ENCODE measurements at places on chromosomes 13 and 19.

DNA sequence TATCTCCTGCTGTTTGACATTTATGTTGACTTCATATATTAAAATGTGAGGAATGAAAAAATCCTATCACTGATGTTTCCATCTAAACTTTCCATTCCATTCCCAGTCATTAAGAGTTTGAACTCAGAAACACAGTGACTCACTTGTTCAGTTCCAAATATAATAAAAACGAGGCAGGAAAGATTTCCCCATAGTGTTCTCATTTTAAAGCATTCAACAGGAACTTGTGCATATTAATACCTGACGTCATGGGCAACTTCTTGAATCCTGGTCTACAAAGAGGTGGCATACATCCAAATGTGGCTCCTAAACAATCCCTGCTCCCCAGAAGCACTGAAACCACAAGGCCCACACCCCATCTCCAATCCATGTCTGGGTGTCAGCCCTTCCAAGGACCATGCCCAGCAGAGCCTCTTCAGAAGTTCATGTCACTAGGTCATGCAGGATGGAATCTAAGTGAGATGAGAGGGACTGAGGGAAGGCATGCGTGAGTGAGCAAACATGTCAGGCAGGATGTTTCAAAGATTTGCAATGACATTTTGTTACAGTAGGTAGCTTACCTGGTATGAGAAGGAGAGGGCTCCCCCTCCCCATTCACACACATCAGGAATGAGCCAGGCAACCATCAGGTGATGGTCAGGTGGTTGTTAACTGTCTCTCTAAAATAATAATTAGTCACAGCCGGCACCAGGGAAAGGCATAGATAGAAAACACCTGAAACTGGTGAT is 9.4 kb upstream of the ERVV-2 start:
- DNase-seq, result no peak

DNA sequence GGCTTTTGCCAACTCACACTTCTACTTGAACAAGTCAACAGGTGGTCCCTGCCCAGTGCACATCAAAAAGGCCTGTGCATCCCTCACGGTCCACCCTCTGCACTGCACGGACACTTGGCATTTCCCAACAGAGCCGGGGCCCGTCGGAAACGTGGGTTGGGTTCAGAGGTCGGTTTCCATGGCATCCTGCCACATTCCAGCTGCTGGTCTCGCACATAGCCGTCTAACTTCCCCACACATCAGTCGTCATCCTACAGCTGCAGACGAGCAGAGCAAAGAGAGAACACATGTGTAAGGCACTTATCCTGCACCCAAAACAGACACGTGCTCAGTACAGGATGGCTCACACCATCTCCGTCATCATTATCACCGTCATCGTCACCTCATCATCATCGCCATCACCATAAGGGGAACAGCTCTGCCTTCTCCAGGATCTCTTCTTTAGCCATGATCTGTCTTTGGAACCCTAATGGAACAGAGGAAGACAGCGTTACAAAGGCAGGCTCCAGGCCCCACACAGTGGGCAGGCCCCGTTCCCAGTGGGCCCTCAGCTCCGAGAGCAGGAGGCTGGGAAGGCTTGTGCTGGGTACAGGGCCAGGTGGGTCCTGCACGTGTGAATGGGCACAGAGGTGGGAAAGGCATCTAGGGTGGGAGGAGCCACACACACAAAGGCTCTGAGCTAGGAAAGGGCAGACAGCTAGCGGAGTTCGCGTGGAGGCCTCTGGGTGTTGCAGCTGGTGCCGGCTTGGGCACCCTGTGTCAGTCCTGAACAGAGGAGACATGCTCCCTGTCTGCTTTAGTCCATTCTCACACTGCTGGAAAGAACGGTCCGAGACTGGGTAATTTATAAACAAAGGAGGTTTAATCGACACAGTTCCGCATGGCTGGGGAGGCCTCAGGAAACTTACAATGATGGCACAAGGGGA is 170.8 kb upstream of the SOX1 start:
- DNase-seq, result no peak

GRCh38 chr19:47411101-47411500 is 8.2 kb downstream of the MEIS3 start:
- no peak for DNase-seq

GRCh38 chr13:98568918-98569317 is 8.0 kb downstream of the STK24 start:
- DNase-seq, result no peak

DNA sequence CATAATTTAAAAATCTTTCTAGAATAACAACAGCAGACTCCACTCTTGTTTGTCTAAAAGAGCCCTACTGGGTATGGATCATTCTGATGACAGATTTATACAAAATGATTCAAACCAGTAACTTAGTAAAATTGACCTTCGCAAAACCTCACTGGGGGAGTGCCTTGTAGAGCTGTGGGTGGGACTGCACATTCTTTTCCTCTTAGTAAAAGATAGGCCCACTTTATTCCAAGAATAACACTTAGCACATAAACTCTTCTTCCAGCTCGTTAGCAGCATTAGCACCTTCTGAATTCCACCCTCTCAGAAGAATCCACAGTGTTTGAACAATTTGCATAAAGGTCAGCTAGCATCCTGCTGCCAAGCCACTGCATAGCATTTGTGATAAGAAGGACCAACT is 106.8 kb downstream of the STOML3 start:
- no peak for DNase-seq

DNA sequence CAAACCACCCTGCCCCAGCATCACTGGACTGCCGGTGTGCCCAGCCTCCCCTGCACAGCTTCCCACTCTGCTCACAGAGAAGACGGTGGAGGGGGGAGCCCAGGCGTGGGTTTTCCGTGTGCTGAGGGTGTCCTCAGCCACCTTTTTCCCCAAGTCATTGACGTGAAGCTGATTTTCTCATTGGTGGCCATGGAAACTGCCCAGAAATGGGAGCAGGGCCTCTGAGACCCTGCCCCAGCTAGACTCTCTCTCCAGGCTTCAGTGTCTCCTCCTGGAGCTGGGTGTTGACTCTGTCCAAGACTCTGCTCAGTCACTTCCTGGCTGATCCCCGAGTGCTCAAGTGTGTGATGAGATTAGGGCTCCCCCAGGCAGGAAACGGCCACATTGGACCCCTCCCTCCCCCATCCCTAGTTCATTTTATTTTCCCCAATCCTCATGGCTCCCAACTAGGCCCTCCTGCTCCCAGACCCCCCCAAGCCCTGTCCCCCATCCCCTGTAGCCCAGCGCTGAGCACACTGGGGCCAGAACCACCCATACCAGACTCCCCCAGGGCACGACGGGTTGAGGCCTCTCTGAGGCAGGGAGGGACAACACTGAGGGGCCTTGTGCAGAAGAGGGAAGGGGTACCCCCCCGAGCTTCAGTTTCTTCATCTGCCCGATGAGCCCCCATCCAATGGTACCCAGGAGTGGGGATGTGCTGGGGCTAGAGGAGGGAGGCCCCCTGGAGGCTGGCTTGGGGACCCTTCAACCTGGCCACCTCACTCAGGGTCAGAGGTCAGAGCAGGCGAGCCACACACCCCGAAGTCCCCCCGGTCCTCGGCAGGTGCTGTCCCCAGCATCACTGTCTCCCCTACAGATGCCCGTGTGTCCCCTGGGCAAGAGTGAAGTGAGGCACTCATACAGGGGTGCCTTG is 1.2 kb upstream of the F2RL3 start:
- no peak for DNase-seq

GRCh38 chr19:44757057-44757734 is 8.7 kb downstream of the BCL3 start:
- no peak for DNase-seq

- no peak for DNase-seq
Observed at GRCh38 chr13:41751277-41751676, 209.6 kb downstream of the VWA8 start.

GRCh38 chr13:113329656-113330312 is 32.7 kb downstream of the LAMP1 start:
- DNase-seq, result no peak

GRCh38 chr19:3075605-3076431 is 13.5 kb upstream of the TLE5 start:
- peak; percentile 78 for DNase-seq

DNA sequence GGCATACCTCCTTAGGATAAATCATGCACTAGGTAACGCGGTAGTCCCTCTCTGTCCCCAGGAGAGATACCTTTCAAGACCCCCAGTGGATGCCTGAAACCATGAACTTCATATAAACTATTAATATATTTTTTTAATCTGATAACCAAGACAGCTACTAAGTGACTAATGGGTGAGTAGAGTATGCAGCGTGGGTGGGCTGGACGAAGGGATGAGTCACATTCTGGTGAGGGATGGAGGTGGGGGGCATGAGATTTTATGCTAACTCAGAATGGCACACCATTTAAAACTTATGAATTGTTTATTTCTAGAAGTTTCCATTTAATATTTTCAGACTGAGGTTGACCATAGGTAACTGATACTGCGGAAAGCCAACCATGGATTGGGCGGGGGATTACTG is 46.2 kb downstream of the CDK8 start:
- no peak for DNase-seq

GRCh38 chr19:3743486-3743885 is 18.0 kb downstream of the APBA3 start:
- DNase-seq, result no peak

- DNase-seq, result no peak
Observed at GRCh38 chr13:73966331-73966730, 167.9 kb downstream of the KLF12 start.

DNA sequence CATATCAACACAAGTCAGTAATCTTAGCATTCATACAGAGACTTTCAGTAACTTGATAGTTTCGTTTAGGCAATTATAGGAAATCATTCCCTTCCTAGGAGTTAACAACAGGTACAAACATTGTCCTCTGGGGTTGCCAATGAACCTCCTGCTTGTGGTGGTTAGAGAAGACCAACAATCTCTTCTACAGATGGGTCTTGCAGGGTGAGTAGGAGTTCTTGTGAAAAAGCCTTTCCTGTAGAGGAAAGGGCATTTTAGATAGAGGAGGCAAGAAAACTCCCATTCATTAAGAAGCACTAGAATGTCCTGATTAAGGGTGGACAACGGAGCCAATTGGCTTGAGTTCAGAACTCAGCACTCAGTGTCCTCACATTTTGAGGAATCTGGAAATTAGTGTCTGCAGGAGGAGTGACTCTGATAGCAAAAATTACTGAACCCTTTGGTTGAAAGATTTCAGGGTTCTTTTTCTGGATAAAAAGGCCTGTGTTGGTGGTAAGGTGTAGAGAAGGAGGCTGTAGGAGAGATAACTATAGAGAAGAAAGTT is 4.2 kb downstream of the WDFY2 start:
- no peak for DNase-seq

GRCh38 chr13:97233499-97233898 is 11.4 kb downstream of the MBNL2 start:
- DNase-seq, result no peak

DNA sequence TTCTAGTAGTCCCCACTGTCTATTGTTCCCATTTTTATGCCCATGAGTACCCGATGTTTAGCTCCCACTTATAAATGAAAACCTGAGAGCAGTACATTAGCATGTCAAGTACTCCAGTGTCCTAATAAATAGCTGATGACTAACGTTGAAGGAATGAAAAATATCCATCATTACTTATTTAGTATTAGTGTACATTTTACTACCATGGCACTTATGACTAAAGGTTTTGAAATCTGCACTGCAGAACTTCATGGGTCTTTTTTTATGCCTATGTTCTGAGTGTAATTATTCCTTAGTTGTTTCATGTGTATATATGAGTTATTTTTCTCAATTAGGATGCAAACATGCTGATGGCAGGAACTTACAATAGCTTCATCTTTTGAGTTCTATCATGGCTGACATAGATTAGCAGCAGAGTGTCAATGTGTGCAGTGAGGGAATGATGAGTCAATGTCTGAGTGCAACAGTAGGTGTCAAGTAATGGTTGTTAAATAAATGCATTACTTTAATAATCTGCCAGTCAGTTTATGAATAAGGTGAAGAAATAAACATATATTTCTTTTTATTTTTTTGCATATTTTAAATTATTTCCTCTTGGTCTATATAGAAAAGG is 188.4 kb downstream of the ITGBL1 start:
- DNase-seq, result no peak

DNA sequence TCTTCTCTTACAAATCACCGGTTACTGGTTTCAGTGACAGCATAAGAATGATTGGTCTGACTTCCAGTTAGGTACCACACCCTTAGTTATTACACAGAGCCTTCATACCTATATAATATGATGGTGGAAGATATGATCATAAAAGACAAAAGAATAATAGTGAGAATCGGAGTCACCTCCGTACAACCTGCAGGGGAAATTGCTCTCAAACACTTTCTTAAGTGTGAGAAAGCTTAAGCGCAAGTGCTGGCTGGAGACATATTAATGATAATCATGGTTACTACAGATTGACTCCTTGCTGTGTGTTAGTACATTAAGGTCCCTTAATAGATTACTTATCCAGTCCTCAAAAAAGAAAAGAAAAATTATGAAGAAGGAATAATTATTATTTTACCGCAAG is 1.8 kb upstream of the LHFPL6 start:
- no peak for DNase-seq

GRCh38 chr19:16419669-16420335 is 52.0 kb downstream of the EPS15L1 start:
- no peak for DNase-seq

GRCh38 chr13:82560889-82561288 is 1321.4 kb downstream of the SLITRK1 start:
- no peak for DNase-seq

DNA sequence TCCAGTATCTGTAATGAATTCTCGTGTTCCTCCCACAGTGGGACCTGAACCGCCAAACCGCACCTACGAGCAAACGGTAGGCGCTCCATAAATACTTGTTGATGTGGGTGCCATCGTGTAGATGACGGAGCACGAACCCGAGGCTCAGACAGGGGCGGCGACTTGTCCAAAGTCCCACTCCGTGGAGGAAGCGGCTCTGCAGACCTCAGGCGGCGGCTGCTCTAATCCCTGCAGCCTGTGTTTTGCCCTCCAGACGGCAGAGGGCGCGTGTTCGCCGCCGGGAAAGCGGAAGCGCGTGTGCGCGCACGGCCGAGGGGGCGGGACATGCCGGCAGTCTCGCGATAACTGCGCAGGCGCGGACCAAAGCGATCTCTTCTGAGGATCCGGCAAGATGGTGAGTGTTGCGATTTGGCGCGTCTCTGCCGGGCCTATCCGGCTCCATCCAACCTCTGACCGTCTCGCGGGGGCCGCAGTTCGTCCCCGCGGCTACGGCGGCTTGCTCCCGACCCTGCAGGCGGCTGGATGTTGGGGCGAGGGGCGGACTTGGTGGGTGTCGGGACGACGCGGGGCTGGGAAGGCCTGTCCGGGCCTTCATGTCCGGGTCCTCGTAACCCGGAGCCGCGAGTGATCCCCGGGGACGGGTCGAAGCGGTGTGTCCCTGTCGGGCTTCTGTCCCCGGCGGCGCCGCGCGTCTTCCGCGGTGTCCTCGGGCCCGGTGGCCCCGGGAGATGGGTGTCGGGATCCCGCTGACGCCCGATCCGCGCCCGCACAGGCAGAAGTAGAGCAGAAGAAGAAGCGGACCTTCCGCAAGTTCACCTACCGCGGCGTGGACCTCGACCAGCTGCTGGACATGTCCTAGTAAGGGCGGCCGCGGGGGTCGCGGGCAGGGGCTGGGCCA is at the start of gene RPS15:
Gene RPS15, plus strand, starts transcription at position 362 of the 898 bp plus-strand sequence. Its CDS starts 30 bp downstream, at position 392.
- DNase-seq, result peak; percentile 89
